ENCODE measurements at places on chromosomes 7 and 10.

GRCh38 chr7:5248201-5248885 lies 34.4 kb upstream of the SLC29A4 start:
- peak; percentile 68 for DNase-seq

DNA sequence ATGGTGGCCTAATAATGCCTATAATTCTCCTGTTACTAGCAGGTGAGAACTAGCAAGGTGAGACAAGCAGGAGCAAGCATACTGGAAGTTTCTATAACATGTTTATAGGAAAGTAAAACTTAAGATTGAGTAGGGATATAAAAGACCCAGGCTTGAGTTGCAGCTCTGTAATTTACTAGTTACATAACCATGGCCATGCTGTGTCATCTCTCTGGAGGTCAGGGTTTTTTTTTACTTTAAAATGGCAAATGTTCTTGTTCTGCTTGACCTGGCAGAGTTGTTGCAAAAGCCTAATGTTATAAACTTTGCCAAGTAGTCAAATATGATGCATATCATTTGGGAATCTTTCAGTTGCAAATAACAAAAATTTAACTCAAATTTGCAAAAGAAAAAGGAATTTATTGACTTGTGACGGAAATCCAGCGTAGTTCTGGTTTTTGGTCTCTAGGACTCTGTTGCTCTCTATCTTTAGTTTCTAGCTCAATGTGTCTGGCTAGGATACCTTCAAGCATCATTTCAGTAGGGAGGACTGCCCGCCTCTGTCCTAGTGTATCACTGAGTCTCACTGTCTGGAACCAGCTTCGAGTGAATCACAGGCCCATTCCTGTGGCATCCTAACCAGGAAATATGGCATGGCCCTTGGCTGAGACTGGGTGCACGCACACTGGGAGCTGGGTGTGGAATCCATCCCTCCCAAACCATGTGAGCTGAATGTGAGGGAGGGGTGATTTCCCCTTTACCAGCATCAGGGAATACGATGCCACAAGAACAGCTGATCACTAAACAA lies 67.9 kb downstream of the ADAM22 start:
- no peak for DNase-seq

DNA sequence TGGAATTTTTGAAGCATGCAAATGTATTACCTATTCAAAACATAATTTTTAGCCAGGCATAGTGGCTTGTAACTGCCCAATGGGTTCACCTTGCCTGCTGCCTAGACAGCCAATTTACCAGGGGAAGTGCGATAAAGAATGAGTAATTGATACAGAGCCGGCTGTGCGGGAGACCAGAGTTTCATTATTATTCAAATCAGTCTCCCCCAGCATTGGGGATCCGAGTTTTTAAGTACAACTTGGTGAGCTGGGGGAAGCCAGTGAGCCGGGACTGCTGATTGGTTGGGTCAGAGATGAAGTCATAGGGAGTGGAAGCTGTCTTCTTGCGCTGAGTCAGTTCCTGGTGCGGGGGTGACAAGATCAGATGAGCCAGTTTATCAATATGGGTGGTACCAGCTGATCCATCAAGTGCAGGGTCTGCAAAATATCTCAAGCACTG lies 29.1 kb upstream of the NRBF2 start:
- no peak for DNase-seq

- DNase-seq: peak; percentile 76
These were observed 61.4 kb downstream of the ST7 start for GRCh38 chr7:117014673-117015133.

GRCh38 chr10:96482815-96483588 lies 30.7 kb downstream of the TLL2 start:
- DNase-seq: no peak

GRCh38 chr7:112484671-112485167 lies 3.9 kb downstream of the LSMEM1 start:
- no peak for DNase-seq

DNA sequence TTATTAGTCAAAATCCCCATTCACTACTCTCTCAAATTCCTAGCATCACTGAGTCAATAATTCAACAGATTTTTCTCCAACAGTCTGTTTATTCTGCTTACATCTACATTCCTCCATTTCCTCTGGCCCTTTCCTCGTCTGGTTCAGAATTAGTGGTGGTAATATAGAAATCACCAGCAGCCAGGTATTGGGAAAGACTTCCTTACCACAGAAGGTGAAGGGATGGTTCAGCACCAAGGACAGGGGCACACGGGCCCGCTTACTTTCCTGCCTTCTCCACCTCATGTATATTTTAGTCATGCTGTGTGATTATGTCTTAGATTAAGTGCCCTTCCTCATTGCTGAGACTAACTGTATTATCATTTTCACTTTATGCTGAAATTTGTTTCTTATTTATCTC lies 70.4 kb upstream of the APBB1IP start:
- DNase-seq: no peak

GRCh38 chr10:8407501-8408021 lies 353.1 kb downstream of the GATA3 start:
- no peak for DNase-seq

DNA sequence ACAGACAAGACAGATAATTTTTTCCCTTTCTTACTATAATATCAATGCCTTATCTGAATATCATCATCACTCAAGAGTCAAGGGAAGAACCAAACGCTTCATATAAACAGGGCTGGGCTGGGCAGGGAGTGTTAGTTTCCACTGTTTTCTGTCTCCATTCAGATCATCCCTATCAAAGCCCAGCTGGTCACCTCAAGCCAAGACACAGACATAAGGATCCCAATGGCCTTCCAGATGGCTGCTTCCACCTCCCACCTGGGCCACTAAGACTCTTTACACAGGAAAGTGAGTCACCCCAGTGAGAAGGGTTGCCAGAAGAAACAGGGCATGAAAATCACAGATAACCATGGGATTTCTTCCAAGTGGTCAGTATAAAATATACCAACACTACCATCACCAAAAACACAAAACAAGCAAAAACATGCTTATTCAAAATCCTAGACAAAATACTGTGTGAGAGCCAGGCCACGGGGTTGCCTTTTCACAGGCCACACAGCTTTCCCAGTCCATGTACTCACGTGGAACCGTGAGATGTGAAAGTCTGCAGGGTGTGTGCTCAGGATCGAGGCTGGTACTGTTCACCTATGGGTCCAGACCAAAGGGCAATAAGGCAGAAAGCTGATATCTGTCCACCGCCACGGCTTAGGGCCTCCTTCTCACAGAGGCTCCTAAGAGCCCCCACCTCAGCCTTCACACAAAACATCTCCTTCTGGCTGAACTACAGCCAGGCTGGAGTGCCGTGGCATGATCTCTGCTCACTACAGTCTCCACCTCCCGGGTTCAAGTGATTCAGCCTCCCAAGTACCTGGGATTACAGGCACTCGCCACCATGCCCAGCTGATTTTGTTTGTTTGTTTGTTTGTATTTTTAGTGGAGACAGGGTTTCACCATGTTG lies 5.7 kb downstream of the PRSS1 start:
- DNase-seq: no peak

DNA sequence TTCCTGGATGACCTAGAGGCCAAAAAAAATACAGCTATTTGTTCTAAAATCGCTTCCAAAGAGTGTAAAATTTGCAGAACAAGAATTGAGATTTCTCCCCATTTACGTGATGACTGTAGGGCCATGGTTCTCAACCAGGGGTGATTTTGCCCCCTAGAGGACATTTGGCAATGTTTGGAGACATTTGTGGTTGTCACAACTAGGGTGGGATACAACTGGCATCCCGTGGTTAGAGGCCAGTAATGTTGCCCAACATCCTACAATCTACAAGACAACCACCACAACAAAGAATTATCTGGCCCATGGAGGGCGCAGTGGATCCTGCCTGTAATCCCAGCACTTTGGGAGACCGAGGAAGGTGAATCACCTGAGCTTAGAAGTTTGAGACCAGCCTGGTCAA lies 22.8 kb upstream of the MALSU1 start:
- no peak for DNase-seq

- no peak for DNase-seq
These were observed 15.2 kb downstream of the ITPRID1 start for GRCh38 chr7:31529103-31529502.

DNA sequence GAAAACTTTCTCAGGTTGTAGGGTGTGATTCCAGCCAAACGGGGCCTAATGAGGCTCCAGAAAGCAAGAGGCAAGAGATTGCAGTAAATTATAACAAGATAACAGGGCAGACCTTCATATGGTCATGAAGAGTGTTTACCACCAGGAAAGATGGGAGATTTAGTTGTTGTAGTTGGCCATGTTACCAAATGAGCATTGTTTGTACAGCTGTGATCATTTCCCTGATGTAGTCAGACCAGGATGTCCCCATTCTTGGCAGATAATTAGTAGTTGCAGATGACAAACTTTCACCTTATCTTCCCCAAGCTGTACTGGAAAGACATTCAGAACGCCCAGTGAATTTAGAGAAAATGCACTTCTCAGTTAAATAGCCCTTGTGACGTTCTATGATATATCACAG lies 630.8 kb downstream of the ANKRD7 start:
- no peak for DNase-seq

GRCh38 chr7:35736725-35737124 lies 41.8 kb upstream of the HERPUD2 start:
- DNase-seq: no peak

DNA sequence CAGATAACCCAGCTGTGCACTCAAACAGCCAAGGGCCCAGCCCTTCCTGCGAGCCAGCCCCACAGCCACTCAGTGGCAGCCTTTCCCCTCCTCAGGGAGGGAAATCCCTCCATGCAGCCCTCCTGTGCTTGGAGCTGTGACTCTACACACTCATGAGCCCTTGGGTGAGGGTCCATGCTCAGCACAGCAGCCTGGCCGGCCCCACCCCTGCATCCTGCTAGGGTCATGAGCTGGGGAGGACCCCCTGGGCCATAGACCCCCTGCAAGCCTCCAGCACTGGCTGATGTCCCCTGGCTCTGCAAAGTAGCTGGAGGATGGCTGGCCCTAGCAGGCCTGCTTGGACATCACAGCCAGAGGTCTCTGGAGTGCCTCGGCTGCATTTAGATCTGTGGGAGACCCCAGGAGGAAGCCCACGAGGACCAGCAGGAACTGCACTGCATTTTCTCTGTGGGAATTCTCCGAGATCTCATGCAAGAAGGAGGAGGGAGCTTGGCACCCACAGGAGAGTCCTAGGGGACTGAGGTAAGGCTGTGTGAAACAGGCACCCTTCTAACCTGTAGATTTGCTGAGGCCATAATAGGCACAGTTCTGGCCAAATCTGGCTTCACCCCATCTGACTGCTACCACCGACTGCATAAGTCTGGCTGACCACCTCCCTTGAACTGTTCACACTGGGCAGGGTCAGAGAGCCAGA lies 17.4 kb downstream of the TMEM273 start:
- no peak for DNase-seq

GRCh38 chr10:132590752-132591121 lies 53.1 kb downstream of the INPP5A start:
- no peak for DNase-seq

DNA sequence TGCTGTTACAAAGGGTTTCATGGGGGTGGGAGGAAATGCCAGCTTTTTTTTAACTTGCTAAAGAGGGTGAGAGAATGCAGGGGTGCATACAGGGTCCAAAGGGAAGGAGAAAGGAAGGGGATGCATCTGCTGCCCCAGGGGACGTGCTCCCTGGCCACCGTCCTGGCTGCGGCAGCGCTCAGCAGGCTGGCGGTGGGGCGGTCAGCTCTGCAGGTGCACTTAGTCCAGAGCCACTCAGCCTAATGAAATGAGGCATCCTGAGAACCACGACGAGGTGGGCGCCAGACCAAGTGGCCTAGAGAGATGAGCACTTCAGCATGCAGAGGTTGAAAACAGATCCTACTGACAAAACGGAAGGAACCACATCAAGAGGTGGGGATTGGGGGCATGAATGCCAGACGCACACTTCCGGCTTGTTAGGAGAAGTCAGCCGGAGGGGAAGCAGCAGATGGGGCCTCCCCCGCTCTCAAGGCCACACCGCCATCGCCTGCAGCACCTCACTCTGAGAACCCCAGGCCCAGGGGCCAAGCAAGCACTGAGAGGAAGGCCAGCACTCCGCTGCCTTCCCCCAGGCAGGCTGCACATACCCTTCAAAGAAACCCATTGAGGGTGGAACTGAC lies 94.5 kb downstream of the MAD1L1 start:
- no peak for DNase-seq

GRCh38 chr7:135075716-135076115 lies 72.2 kb upstream of the TMEM140 start:
- no peak for DNase-seq

GRCh38 chr7:23261843-23262452 lies 15.4 kb downstream of the GPNMB start:
- DNase-seq: peak; percentile 24

DNA sequence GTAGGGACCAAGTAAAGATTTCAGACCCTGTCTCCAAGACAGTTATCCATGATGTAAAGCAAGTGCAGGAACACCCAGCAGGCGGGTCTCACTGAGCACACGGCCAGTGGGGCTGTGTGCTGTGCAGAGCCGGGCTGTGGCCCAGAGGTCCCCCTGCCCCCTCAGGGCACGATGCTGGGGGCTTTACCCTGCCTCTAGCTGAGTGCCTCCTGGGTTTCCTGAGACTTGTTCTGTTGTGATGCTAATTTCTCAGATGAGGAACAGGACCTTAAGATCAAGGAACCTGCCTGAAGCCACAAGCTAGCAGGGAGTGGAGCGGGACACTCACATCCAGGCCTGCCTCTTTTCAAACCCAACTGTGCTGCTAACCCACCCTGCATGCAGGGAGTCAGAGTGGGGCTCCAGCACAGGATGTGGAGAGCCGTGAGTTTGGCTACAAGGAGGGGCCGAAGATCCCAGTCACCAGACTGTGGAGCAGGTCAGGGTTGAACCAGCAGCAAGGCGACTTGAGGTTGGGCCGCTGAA lies 76.1 kb upstream of the LYZL2 start:
- DNase-seq: no peak
